ENCODE measurements at places on chromosomes 2 and 18. TPM values are rescaled to one million over a fixed set of nuclear protein-coding genes. Genes with fewer than 3 reads are reported as not detected.

Gene SPATA3
- total RNA-seq: not detected

Gene ILKAP
- 33.4 TPM for total RNA-seq

- peak; percentile 23 for DNase-seq
These were observed 6.3 kb downstream of the SNORC start for GRCh38 chr2:232876161-232876977.

GRCh38 chr2:39437522-39438296 is 624 bp upstream of the MAP4K3 start:
- DNase-seq: peak; percentile 40

Gene SKOR2
- not detected for total RNA-seq

- no peak for DNase-seq
These were observed 218.4 kb upstream of the TRIB2 start for GRCh38 chr2:12498286-12498685.

GRCh38 chr2:152445791-152446201 is 110.8 kb downstream of the FMNL2 start:
- no peak for DNase-seq

DNA sequence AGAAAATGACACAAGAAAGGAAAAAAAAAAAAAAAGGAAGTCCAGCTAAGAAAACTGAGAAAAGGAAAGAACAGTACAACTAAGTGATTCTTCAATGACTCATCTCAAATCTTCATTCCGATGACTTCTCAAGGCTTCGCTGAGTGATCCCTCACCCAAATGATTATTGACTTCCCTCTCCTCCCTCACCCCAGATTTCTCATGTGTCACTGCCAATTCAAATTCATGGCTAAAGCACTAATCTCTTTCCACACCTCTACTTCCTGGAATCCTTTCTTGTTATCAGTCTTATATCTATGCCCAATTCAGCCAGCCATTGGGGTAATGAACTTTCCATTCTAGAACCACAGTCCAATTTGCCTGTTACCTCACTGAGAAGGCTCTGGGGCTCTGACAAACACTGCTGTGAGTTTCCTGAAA is 7.2 kb upstream of the ABCB11 start:
- no peak for DNase-seq

DNA sequence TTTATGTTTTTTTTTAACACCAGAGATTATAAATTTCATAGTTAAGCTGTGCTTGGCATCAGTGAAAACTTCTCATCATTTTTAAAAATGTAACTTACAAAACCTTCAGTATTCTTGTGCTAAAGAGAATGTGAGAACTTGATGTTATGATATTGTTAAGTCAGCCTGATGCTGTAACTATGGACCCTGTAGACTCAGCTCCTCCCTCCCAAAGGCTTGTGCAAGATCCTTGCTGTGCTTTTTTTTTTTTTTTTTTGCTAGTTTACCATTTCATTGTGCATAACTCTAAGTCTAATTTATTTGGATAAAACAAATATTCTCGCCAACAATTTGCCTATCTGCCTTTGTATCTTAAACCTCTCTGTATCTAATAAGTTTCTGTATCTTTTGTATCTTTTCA is 12.9 kb upstream of the TFPI start:
- DNase-seq: no peak

Gene OST4
- total RNA-seq: 270 TPM

DNA sequence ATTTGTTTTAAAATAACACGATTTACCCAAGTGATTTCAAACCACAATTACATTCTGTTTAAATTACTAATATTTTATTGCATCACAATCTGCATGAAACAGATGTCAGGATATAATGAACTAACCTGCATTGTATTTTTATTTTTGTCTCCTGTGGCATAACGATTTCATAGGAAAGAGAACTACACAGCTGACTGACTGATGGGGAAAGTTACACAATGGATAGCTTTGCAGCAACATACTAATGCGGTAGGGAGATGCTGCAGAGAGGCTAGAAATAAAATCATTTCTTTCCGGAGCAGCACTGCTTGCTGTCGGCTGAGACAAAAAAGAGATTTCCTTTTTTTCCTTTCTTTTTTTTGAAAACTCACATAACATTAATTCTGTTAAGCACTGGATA is 36.9 kb downstream of the SCN1A start:
- DNase-seq: no peak

- no peak for DNase-seq
These were observed 431.1 kb upstream of the CDH19 start for GRCh38 chr18:67035026-67035425.

Gene SP140
- 1.1 TPM for total RNA-seq

- no peak for DNase-seq
These were observed 6.5 kb upstream of the STAMBP start for GRCh38 chr2:73822276-73822675.

GRCh38 chr2:181178823-181179412 is 198.5 kb downstream of the UBE2E3 start:
- no peak for DNase-seq

Gene GALNT5
- 0.49 TPM for total RNA-seq

GRCh38 chr2:95231723-95232122 is 24.4 kb downstream of the ZNF892 start:
- peak; percentile 86 for DNase-seq
